Stimulated activated CD8-positive, alpha-beta memory T cell treated with anti-CD3 and anti-CD28 coated beads, Interleukin-4, amount 100 ng/mL, for 48 hours (primary cell): ENCODE measurements at places on chromosomes 4 and X.

GRCh38 chr4:52949336-52949735 is 87.2 kb downstream of the RASL11B start:
- DNase-seq = no peak

DNA sequence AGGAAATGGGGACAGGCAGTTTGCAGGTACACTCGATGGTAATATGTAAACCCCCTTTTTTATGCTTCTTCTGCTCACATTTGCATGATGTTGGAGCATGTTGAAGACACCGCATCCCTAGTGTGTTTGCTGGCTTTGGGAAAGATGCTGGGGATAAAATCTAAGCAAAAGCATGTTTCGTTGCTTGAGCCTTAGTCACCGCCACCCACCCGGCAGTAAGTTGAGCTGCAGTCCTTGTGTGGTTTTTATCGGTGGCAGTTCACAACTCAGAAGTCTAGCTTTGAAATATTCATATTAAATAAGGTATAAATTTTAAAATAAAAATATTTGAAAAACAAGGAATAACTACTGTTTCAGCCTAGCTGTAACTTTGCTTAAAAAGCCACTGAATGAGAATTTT is 21.7 kb upstream of the MND1 start:
- DNase-seq = no peak

GRCh38 chr4:158816955-158817354 is 48.1 kb downstream of the FNIP2 start:
- DNase-seq = no peak

GRCh38 chrX:66193821-66194220 is 29.8 kb downstream of the HEPH start:
- no peak for DNase-seq

DNA sequence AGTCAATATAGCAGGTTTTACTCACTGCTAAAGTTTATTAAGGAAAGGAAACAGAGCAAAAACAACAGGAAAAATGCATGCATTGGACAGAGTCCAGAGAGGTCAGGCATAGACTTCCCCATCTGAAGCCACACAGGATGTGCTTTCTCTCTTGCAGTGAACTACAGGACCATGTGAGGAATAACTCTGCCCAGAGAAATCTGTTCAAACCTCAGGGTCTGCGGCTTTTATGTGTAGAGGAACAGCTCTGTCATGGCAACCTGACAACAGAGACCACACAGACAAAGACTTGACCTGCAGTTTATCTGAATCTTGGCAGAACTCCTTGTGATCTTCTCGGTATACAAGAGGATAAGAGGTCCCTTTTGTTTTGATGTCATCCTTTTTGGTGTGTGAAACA is 46.3 kb upstream of the LONRF3 start:
- no peak for DNase-seq

- peak; percentile 30 for DNase-seq
Measured at GRCh38 chr4:7324651-7325121, 110.0 kb downstream of the PSAPL1 start.

DNA sequence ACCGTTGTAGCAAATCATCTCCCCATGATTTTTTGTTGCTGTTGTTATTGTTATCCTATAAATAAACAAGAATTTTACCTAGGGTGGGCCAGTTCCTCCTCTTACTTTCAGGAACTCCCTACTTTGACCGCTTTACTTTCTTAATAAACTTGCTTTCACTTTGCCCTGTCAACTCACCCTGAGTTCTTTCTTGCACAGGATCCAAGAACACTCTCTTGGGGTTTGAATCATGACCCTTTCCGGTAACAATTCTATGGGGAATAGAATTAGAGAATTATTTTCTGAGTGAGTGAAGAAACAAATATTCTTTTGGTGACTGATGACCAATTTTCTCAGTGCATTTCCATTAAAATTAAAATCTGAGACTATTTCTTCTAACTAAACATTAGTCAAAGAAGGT is 584.0 kb upstream of the TENM3 start:
- DNase-seq = no peak

GRCh38 chr4:78014889-78015886 is 41.9 kb upstream of the FRAS1 start:
- DNase-seq = no peak

GRCh38 chrX:130691576-130691975 is 211.4 kb downstream of the ENOX2 start:
- DNase-seq = no peak

DNA sequence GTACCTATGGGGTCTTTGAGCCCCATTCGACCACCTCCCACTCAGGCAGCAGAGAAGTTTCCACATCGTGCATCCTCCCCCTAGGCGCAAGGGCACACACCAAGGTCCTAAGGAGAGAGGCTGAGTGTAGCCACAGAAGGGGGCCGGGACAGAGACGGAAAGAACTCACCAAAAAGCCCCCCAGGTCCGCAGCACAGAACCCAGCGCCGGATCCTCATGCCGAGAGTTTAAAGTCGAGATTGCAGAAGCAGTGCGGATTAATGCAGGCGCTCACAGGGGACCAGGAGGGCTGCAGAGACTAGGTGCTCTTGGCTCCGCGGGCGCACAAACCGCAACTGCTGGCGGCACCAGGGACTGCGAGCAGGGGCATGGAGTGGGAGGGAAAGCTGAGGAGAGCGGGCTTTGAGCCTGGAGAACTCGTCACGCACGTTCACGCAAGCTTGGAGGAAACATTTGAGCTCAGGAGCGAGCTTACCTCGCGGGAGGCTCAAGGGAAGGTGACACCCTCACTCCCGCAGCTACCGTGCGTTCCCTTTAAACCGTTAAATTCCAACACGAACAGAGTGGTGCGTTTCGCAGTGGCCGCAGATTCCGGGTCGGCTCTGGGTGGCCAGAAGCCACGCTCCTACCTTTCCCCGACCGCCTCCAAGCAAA is 8.5 kb downstream of the NKX3-2 start:
- DNase-seq = no peak

- DNase-seq = no peak
Measured at GRCh38 chr4:77375866-77376607, 219.0 kb downstream of the CCNG2 start.

- no peak for DNase-seq
Measured at GRCh38 chr4:52869196-52869595, 7.1 kb downstream of the RASL11B start.

DNA sequence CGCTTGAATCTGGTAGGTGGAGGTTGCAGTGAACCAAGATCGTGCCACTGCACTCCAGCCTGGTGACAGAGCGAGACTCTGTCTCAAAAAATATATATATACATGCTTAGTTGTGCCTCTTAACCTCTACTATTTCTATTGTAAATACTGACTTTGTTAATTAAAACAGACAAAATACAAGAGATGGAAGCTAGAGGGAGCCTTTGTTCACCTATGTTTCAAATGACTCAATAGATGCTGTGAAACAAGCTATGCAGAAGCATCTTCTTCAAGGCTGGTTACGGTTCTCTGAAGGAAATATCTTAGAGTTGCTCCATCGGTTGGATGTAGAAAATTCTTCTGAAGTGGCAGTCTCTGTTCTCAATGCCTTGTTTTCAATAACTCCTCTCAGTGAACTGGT is 6.2 kb downstream of the NCAPG start:
- no peak for DNase-seq

- no peak for DNase-seq
Measured at GRCh38 chrX:49792376-49792775, 36.7 kb upstream of the PAGE4 start.

DNA sequence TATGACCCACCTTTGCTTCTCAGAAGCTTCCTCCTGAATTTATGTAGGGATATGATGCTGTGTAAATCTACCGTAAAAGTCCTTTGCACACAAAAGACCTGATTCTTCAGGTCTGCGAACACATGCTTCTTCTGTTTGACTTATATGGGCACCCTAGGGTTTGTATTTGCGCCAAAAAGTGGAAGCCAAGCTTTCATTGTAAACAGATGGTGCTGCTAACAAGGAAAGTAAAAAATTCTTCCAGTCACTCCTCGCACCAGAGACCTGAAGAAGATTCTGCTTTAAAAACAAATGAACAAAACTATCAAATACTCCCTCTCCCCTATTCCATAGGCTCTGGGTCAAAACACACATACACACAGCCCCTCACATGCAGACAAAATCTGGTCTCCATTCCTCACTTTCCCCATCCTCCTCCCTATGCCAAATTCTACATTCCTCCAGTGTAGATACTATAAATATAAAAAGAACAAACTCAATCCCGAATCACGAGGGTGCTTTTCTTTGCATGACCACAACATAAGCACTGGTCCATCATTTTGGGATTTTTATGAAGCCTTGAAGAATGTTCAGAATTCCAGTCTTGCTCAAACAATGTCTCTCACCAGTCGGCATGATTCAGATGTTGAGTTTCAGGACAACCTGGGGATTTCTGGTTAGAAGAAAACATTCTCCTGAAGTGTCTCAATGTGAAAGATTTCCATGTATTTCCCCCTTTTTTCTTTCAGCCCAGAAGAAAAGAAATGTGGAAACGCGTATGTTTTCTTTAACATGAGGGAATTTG is 125.1 kb downstream of the PALLD start:
- no peak for DNase-seq

GRCh38 chr4:156790866-156791265 is 180.7 kb downstream of the PDGFC start:
- no peak for DNase-seq

GRCh38 chr4:94802091-94802490 is 44.3 kb downstream of the BMPR1B start:
- no peak for DNase-seq

- DNase-seq = no peak
Measured at GRCh38 chr4:3462321-3462789, 751 bp upstream of the DOK7 start.

- no peak for DNase-seq
Measured at GRCh38 chr4:683247-683897, 5.6 kb downstream of the SLC49A3 start.

GRCh38 chrX:1778817-1779216 is 164.0 kb downstream of the ASMT start:
- no peak for DNase-seq

DNA sequence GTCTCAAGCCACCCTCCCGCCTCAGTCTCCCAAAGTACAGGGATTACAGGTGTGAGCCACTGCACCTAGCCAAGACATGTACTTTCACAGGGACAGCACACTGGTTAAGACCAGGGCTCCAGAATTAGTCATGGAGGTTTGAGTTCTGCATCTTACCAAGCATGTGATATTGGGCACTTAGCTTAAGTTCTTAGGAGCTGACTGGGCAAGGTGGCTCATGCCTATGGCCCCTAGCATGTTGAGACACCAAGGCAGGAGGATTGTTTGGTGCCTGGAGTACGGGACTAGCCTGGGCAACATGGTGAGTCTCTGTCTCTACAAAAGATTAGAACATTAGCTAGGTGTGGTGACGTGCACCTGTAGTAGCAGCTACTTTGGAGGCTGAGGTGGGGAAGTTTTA is 2.6 kb upstream of the TMEM192 start:
- no peak for DNase-seq

GRCh38 chrX:78109458-78109857 is 5.4 kb downstream of the PGK1 start:
- no peak for DNase-seq

DNA sequence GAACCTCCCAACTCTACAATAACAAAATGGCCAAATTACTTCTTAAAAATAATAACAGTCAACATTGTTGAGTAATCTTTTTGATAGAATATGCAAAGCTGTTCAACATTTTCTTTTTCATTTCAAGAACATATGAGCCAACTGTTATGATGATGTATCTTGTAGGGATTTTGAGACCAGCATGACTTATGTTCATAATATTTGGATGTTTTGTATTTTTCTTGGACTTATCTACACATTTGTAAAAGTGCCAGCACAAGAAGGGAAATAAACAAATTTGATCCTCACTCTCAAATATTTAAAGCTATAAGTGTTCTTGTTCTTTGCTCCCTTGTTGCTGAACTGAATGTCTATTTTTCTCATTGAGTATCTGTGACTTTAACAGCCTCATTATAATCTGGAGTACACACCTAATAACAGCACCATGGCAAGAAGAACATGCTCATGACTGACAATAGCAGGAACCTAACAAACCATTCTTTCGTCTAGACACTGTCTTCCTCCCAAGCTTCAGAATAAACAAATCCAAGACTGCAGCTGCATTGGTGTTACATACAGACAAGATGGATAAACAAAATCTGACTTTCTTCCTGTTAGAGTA is 1049.7 kb downstream of the FAT4 start:
- no peak for DNase-seq

DNA sequence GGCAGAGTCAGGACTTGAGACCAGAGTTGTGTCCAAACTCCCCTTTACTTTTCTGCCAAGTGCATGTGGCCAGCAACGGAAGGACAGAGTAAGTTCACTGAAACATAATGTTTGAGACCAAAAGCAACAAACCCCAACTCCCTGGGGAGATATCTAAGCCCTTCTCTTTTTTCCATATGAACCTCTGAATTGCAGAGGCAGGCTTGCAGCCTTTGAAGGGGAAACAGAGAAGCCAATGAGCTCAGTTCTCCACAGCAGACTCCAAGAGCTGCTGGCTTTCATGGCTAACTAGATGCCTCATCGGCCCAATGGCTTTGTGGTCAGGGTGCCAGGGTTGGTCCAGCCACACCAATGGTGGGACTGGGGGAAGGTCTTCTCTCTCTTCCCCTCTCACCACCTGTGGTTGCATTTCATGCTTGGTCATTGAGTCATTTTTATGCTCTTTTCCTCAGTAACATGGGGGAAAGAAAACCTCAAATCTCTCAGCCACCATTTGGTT is 34.0 kb downstream of the STARD8 start:
- DNase-seq = no peak
